ENCODE measurements at places on chromosomes 3 and 15.
A peak's percentile ranks its signal among the peaks of the same experiment; 100 is the strongest.

DNA sequence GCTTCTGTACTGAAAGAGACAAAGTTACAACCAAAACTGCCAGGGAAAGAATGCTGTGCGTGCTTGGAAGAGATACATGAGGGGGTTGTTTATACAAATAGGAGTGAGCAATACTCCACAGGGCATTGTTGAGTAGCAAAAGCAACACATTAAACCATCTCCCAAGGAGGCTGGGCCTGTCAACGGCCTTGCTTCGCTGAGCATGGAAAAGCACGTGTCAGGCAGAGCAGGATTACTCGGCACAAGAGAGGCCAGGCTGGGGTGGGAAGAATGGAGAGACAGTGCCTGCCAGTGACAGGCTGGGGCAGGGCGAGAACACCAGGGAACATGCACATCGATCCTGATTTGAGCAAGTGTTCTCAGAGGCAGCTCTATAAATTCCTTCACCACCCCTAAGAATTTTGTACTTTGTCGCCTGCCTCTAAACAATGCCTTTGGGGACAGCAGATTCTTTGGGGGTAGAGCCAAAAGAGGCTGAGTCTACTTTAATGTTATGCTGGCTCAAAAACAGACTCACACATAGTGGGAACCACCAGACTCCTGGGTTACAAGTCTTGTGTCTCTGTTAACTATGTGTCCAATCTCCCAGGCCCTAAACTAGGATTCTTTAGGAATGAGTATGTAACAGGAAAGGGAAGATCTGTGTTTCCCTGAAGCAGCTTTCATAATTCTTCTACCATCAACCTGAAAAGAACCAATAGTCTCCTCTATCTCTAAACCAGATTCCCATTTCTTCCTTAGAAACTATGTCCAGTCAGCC is 67.2 kb downstream of the LIPC start:
- DNase-seq, result no peak

DNA sequence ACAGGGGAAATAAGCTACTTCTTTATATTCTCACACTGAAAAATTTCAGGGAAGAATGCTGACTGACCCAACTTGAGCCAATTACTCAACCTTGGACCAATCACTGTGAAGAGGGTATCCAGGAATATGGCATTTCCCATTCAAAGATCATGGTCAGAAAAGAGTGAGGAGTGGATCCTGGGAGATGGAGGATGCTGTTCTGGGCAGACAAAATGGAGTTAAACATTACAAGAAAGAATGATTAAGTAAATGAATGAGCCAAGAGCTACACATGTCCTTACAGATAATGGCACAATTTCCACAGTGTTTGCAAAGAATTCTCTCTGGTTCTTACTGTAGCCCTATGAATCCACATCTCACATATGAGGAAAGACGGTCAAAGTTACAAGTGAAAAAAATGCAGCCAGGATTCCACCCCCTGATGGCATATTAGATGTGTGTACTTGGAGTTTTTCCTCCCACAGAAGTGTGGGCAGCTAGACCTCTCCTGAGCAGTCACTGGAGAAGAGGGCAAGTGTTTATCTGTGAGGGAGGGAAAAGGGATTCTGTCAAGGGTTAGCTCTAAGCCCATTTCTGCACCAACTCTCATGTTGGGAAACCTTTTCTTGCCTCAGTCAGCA is 33.8 kb downstream of the AMOTL2 start:
- DNase-seq, result no peak

DNA sequence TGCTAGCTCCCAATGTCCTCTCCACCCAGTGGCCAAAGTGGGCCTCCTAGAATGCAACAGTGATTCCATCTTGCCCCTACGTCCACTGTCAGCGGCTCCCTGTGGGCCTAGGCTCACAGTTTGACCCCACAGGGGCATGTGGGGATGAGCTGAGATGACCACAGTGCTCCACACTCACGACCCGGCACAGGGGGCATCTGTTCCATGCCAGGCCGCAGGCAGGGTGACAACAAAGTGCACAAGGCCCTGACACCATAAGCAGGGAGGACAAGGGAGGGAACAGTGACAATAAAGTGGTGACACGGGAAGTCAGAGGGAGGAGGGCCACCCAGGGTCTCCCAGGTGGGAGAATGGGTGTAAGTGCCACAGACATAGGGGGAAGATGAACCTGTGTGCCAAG is 5.1 kb upstream of the PLXNA1 start:
- no peak for DNase-seq

DNA sequence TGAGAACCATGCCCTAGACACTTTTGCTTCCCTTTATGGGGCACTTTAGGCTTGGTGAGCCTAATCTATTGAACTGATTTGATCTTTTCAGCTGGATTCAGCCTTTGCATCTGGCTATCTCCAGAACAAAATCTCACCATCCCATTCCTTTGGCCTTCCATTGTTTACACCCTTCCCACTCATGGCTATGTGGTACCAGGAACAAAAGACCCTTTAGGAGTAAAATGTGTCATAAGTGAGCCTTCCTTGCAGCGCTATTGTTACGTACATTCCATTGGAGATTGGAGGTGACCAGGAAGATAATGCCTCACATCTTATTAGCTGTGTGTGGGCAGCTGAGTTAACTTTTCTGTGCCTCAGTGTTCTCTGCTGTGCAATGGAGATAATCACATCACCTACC is 188.4 kb downstream of the SATB1 start:
- DNase-seq, result no peak

- DNase-seq, result no peak
Measured at GRCh38 chr3:36656873-36657272, 107.5 kb downstream of the DCLK3 start.

DNA sequence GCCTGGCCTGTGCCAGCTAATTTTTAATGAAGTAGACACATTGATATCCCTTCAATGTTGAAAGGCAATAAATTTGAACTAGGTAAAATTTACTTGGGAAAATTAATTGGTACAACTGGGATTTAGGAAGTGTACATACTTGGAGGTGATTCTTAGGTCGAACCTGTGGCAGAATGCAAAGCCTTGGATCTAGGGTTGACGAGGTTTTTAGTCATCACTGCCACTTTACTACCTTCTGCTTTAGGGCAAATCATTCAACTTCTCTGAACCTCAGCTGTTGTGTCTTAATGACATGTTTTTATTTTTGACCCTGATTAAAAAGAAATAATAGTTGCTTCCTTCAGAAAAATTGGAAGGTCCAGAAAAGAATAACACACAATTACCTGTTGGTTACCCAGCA is 2.5 kb downstream of the APPL1 start:
- DNase-seq, result no peak

- DNase-seq, result no peak
Measured at GRCh38 chr15:99181545-99181971, 67.8 kb downstream of the TTC23 start.

GRCh38 chr15:83283813-83284558 is 478 bp downstream of the BNC1 start:
- DNase-seq, result no peak

- DNase-seq, result no peak
Measured at GRCh38 chr15:88909956-88910831, 3.0 kb downstream of the MFGE8 start.

- DNase-seq, result no peak
Measured at GRCh38 chr3:119500901-119501300, 2.6 kb downstream of the TIMMDC1 start.

DNA sequence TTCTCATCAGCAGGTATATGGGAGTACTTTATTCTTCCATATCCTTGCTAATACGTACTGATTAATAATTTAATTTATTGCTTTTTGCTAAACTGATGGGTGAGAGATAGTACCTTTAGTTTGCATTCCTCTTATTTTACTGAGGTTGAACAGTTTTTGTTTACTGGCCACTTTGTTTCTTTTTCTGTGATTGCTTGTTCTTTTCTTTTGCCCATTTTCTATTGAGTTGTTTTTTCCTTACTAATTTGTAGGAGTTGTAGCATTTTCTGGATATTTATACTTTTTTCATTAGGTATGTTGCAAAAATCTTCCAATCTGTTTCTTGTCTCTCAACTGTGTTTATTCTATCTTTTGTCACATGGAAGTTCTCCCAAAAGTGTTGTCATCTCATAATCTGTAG is 4.8 kb downstream of the PDCD6IP start:
- no peak for DNase-seq

GRCh38 chr15:63968700-63969099 is 77.6 kb downstream of the DAPK2 start:
- no peak for DNase-seq

- DNase-seq, result no peak
Measured at GRCh38 chr15:84961707-84962106, 19.9 kb upstream of the PDE8A start.

GRCh38 chr3:126926684-126927400 is 56.1 kb upstream of the PLXNA1 start:
- no peak for DNase-seq

GRCh38 chr3:53817211-53817610 is 29.0 kb downstream of the CHDH start:
- DNase-seq, result peak; percentile 55

- no peak for DNase-seq
Measured at GRCh38 chr15:70765504-70766281, 2.3 kb upstream of the UACA start.

- DNase-seq, result no peak
Measured at GRCh38 chr3:197219619-197220018, 78.8 kb downstream of the DLG1 start.

GRCh38 chr3:141499284-141499683 is 12.5 kb downstream of the RASA2 start:
- DNase-seq, result no peak

DNA sequence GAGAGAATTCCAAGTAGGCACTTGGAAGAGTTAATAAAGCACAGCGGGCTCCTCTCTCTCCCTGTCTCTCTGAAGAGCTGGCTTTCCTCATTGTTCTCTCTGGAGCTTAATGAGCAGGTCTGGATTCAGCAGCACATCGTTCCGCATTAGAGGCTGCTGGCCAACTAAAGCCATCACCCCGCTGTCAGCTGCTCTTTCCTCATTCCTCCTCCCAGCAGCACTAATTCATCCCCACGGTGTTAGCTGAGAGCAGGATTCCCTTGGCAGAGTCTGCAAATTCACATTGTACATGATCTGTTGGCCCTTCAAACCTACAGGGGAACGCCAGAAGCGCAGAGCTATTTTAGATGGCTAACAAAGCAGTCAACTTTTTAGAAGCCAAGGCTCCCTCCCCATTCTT is 44.2 kb downstream of the SGO1 start:
- no peak for DNase-seq

- no peak for DNase-seq
Measured at GRCh38 chr15:58340176-58340575, 91.6 kb upstream of the LIPC start.

GRCh38 chr3:52318186-52318816 is 2.2 kb downstream of the DNAH1 start:
- no peak for DNase-seq

GRCh38 chr15:63917588-63918316 is 84.0 kb upstream of the HERC1 start:
- no peak for DNase-seq

DNA sequence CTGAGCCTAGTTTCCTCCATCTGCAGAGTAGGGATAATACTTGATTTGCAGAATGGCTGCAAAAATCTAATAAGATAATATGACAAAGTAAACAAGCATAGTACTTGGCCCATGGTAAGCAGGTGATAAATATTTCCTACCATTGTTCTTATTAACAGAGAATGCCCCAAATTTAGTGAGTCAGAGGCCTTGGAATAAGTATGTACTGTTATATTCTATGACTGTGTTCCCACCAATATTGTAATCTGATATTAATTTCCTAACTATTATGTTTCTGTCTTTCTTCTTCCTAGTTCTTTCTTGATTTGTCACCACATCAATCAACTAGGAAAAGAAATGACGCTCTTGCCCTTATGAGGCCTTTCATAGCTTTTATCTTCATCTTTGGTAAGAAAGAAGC is 178.4 kb upstream of the SLC2A2 start:
- DNase-seq, result no peak

GRCh38 chr15:54354341-54354740 is 376.1 kb downstream of the UNC13C start:
- DNase-seq, result no peak

GRCh38 chr15:96334705-96335410 is 4.4 kb downstream of the NR2F2 start:
- DNase-seq, result no peak

DNA sequence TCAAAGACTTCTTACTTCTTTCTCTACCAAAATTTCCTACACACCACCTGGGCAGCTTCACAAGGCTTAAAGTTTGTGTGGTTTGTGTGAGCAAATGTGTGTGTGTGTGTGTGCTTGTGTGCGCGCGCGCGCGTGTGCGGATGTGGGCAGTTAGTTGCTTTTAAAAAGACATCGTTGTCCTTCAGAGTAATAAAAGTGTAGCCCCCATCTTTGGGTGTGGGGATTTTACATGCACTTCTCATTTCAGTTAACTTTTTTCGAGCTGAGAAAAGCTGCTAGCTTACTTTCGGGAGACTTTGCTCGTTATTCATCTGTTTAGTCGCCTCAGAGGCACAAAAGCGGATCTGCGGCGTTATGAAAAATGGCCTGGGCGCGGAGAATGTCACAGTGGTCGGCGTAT is 36.0 kb downstream of the ZIC4 start:
- no peak for DNase-seq

- DNase-seq, result no peak
Measured at GRCh38 chr3:155079746-155080487, at the start of gene MME. MME (plus strand) TSS chr3:155080319; CDS start chr3:155084168, 3,849 bp downstream.

DNA sequence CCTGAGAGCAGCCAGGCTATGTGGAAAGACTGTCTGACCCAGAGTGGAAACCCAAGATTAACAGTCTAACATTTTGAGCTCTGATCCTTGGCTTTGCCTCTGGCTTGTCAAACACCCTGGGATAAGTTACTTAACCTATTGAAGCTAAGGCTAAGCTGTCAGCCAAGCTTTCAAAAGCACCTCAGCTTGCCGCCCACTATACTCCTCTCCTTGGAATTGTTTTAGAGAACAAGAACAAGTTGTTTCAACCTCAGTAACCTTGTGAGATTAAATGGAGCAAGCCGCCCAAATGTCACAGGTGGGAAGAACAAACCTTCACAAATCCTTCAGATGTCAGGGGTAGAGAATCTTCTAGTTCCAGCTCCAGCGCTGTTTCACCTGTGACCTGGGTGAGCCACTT is 235.1 kb downstream of the RYR3 start:
- no peak for DNase-seq

- no peak for DNase-seq
Measured at GRCh38 chr15:35195649-35196048, 110.6 kb upstream of the NANOGP8 start.

GRCh38 chr3:114794894-114795630 is 352.0 kb downstream of the ZBTB20 start:
- DNase-seq, result no peak

DNA sequence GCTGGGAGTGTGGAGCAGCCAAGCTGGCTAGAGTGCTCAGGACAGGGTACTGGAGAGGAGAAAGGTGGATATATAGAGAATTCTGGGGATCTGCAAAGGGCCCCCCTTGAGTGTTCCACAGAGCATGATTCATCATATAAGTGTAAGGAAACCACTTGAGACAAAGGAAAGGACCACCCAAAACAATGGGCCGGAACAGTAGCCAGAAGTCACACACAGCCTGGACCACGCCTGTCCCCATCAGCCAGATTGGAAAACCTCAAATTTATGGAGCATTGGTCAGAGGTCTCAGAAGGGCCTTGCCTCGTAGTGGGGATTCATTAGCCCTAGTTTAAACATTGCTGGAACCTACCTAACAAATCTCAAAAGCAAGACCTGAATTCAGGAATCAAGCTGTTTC is 4.9 kb upstream of the KNSTRN start:
- DNase-seq, result no peak
